ENCODE measurements at places on chromosomes 11 and 22.

GRCh38 chr22:38953091-38953490 lies 4.3 kb upstream of the APOBEC3A start:
- DNase-seq, result no peak

DNA sequence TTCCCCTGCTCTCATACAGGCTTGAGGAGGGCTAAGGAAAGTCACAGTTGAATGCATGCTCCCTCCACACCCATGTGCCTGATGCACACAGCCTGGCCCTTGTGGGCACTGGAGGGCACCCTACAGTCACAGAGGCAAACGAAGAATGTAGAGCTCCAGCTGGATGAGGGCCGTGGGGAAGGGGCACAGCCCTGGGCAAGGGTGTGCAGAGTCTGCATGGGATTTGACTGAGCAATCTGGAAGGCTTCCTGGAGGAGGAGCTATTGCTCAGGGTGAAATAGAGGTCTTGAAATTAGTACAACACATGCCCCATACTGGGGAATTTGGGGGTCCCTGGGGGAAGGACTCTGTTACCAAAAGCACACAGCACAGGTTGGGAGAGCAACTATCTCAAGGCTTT lies 64.0 kb downstream of the KCNQ1 start:
- DNase-seq, result no peak

DNA sequence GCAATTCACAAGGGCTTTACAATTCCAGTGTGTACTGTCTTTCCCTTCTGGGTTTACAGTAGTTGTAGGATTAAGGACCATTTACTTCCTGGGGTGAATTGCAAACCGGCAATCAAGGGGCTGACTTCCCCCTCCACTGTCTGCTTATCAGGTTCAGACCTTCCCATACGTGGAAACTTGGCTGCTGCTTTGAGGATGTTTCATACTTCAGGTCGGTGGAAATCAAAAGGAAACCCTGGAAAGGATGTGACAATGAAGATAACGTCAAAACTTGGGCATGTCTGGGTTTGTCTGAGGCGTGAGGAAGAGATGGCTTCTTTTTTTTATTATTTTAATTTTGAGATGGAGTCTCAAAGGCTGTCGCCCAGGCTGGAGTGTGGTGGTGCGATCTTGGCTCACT lies 2.1 kb upstream of the RTCB start:
- no peak for DNase-seq

DNA sequence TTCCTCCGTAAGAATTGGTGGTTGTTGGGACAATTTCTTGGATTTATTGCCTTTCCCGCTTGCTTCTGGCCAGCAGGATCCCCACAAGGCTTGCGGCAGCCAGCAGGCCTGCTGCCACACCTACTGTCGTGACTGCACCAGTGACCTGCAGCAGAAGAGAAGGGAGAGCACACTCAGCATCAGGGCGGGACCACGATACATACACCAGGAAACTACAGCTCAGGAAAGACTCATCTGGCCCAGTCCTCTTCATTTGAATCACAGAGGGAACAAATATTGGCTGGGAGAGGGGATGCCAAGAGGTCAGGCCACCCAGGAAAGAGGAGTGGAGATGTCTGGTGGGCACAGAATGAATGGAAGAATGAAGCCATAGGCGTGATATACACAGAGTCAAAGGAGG lies 10.3 kb downstream of the PLAAT2 start:
- DNase-seq, result no peak

- DNase-seq, result peak; percentile 56
Observed at GRCh38 chr11:75583718-75584658, 21.9 kb downstream of the SERPINH1 start.

DNA sequence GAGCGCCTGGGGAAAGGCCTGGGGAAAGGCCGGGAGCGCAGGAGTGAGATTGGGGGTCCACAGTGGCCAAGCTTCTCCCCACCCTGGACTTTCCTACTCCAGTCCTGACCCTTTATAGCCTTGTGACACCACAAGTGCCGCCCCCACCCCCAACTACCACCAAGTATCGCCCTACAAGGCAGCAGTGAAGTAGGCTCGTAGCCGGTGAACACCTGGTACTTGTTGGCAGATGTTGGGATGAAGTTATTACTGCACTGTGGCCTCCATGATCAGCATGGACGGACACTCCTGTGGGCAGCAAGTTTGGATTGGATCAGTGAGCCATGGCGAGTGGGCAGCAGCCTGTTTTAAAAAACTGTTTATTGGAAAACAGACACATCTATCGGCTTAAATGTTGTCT lies 45.0 kb downstream of the EIF3F start:
- no peak for DNase-seq

DNA sequence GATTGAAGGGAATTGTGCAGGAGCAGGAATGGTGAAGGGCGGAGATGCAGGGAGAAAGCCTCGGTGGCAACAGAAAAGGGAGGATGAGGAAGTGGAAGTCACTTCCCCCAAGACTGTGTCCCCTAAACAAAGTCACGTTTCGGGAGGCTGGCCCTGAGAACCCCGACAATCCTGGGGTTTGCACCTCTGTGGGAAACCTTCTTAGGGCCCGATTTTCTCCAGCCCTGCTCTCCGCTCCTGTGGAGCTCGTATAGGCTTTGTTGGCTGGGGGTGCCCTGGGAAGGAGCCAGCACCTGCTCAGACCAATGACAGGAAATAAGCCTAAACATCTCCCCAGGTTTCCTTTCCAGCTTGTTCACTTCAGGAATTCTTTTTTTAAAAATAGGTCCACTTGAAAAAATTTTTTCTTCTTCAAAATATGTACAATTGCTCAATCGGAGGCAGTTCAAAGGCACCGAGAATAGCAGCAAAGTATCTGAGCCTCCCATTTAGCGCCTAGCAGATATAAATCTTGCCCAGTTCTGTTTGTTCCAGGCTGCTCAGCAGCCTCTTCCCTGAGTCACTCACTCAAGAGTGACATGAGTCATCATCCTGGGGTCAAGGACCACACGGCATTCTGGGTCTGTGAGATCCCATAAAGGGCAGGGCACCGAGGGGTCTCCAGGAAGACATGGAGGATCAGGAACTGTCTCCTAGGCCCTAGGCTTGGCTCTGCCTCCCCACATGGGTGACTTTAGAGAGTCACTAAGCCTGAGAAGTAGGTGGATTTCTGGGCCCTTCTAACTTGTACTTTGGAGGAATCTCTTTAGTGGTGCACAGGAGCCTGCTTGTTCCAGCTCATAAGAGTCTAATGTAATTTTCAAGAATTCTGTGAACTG lies 34.0 kb downstream of the IRAG1 start:
- no peak for DNase-seq

GRCh38 chr11:114008331-114008730 lies 33.4 kb downstream of the HTR3A start:
- DNase-seq, result no peak

GRCh38 chr11:128570632-128571031 lies 16.7 kb downstream of the ETS1 start:
- no peak for DNase-seq

GRCh38 chr11:93585758-93586157 lies 42.6 kb upstream of the SMCO4 start:
- DNase-seq, result no peak

- DNase-seq, result peak; percentile 74
Observed at GRCh38 chr11:14248580-14248981, 110.4 kb downstream of the RRAS2 start.

GRCh38 chr11:69263736-69264052 lies 30.3 kb upstream of the MYEOV start:
- DNase-seq, result no peak

- no peak for DNase-seq
Observed at GRCh38 chr11:65576232-65576866, 496 bp downstream of the EHBP1L1 start.

DNA sequence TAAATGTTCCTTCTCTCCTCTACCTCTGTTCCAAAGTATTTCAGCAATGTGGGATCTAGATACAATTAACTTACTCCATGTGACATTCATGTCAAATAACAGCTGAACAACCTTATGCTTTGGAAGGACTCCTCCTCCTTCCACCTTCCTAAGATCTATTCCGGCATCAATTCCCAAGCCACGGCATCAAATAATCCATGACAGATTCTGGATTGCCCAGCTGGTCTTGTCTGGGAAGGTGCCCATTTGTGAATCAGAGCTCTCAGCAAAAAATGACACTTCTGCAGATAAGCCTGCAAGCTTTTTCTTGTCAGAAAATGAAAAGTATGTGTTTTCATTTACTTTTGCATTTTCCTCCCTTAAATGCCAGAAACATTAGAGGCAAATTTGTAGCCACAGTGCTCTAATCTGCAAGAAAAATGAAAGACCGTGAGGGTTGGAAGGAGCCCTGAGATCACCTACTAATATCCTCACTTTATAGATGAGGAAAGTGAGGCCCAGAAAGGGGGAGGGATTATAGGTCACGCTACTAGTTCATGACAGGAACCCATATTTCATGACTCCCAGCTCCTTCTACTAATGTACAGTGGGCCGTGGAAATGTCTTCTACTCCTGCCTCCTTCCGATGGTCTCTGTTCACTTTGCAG lies 124.0 kb downstream of the ME3 start:
- no peak for DNase-seq

DNA sequence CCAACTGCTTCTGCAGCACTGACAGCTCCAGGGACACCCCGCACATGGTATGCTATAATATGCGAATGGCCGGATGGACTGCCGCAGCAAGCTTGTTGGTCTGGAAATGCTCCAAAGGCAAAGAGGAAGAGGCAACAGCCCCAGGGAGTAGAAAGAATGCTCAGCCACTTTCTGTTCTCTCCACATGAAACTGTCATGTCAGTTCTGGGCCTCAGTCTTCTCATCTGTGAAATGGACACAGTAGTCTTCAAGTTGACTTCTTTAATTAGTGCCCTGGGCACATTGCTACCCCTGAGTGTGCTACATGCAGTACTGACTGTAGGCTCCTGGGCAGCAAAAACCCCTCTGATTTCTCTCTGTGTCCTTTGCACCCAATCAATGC lies 19.9 kb downstream of the IL10RA start:
- no peak for DNase-seq

DNA sequence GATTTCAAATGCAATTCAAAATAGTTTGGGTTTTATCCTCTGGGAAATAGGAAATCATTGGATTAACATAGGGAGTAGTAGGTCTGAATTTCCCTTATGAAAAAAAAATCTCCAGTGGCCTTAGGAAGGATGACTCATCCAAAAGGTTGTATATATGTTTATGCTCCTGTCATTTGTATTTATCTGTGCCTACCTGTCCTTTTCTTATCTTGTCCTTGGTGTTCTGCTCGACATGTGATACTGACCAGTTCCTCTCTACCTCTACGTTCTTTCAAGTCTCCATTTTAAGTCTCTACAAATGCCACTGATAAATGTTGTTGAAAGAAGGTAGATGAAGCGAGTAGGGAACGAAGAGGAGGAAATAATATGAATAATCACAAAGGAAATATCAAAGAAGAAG lies 3.0 kb upstream of the SOX6 start:
- DNase-seq, result no peak

- no peak for DNase-seq
Observed at GRCh38 chr11:1913271-1914060, 6.0 kb upstream of the TNNT3 start.

DNA sequence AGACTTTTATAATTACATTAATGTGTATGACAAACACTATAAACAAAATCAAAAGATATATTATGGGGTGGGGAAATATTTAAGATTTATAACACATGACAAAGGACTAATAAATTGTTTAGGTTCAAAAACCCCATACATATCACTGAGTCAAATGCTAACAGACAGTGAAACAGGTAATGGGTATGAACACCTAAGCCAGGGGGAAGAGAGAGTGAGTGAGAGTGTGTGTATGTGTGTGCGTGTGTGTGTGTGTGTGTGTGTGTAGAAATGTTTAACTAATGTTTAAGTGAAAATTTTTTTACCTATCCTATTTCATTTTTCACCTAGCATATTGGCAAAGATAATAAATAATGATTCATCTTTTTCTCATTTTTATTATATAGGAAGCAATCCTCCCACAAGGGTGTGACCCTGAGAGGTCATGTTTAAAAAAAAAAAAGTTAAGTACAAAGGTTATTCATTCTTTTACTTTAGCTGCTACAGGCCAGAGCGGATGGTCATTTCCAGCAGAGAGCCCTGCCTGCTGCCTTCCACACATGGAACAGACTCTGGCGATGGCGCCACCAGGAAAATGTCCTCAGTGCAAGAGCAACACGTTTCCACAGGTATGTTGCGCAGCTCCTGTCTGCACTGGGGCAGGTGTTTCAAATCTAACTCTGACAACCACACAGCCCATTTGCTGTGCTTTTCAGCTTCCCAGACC lies 72.9 kb downstream of the PISD start:
- no peak for DNase-seq

- DNase-seq, result no peak
Observed at GRCh38 chr11:34332524-34332923, 25.3 kb downstream of the ABTB2 start.

GRCh38 chr22:39663751-39664150 lies 93.2 kb downstream of the CACNA1I start:
- DNase-seq, result no peak

- no peak for DNase-seq
Observed at GRCh38 chr11:83256602-83257340, 29.4 kb downstream of the CCDC90B start.

DNA sequence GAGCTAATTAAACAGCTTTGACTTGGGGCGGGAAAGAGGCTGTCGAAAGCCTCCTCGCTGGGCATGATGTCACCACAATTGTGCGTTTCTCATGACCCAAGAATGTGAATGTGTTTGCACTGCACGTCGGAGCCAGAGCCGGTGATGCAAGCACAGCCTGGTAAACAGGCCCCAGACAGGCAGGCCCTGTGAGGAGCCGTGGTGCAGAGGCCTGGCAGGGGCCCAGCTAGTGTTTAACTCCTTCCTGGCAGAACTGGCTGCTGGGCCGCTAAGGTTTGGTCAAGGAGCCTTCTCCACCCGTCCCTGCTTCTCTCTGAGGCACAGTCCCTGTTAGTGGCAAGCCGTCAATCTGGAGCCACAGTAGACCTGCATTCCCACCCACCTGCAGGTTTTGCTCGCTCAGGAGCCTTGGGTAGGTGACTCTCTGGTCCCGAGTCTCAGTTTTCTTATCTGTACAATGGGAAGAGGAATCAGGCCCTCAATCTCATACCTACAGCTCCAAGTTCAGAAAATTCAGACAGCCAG lies 25.4 kb upstream of the SMTN start:
- DNase-seq, result peak; percentile 17

- DNase-seq, result no peak
Observed at GRCh38 chr11:70796648-70797227, 398.4 kb downstream of the CTTN start.

DNA sequence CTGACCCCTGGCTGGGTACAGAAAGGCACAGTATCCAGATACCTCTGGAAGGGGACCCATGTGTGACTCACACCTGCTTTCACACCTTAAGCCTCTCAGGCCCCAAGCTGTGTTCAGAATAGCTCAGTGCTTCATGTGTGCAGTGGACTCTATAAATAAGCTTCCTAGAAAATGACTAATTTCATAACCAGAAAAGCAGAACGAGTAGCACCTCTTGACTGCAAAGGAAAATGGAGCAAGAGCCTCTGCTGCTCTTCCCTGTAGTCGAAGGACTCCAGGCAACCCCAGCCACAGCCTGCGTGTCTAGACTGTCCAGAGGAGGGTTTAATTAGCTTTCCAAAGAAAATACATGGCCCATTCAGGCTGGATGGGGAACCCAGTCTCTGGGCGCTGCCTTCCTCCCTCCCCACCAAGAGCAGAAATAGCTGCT lies 23.1 kb downstream of the PTPN5 start:
- no peak for DNase-seq

Measured in hypothalamus (tissue), 51 donors.